ENCODE measurements at places on chromosomes 1 and 21.

- DNase-seq, result no peak
Observed at GRCh38 chr1:94081566-94082344, 39.2 kb downstream of the ABCA4 start.

- no peak for DNase-seq
Observed at GRCh38 chr1:69256036-69256435, 311.7 kb upstream of the LRRC7 start.

GRCh38 chr1:178418284-178418955 lies 78.3 kb downstream of the CLEC20A start:
- DNase-seq, result no peak

GRCh38 chr1:33606272-33606671 lies 133.8 kb downstream of the ZSCAN20 start:
- peak; percentile 66 for DNase-seq

GRCh38 chr1:165531021-165531420 lies 12.8 kb upstream of the LRRC52 start:
- DNase-seq, result no peak

- DNase-seq, result no peak
Observed at GRCh38 chr1:69993810-69994209, 211.6 kb downstream of the LRRC40 start.

DNA sequence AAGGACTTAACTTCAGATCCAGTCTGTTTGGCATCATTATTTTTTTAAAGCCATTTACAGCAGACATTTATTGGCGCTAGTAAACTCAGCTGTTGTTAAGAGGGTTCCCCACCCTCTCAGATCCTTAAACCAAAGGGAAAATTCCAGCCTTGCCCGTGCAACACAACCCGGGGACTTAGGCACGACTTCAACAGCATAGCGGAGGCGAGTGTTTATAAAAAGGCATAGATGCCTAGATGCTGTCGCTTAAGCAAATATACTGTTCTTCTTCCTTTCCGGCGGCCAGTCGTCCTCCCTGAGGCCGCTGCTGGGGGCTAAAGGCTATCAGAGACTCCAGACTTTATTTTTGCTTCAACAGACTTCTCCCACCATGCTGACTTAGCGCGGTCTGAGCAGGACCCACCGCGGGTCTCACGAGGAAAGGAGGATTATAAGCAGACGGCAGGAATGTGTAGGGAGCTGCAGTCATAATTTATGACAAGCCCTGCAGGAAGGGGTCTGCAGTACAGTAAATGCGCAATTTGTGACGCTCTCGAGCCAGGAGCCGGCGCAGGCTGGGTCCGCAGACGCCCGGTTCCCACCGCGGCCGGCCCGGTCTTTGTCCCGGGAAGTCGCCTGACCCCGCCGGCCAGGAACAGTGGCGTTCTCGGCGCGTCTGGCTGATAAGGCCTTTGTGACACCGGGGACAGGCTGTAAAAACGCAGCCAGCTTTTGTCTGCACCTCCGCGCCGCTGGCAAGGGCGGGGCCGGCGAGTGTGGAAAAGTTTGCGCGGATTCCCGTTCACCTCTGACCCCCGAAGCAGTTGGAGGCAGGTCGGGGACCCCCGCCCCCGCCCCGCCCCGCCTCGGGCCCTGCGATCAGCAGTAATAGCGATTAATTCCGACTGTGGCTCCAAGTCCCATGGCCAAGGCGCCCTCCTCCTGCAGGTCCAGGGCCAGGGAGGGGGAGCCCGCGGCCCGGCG lies 61.2 kb upstream of the ARHGEF16 start:
- peak; percentile 82 for DNase-seq

DNA sequence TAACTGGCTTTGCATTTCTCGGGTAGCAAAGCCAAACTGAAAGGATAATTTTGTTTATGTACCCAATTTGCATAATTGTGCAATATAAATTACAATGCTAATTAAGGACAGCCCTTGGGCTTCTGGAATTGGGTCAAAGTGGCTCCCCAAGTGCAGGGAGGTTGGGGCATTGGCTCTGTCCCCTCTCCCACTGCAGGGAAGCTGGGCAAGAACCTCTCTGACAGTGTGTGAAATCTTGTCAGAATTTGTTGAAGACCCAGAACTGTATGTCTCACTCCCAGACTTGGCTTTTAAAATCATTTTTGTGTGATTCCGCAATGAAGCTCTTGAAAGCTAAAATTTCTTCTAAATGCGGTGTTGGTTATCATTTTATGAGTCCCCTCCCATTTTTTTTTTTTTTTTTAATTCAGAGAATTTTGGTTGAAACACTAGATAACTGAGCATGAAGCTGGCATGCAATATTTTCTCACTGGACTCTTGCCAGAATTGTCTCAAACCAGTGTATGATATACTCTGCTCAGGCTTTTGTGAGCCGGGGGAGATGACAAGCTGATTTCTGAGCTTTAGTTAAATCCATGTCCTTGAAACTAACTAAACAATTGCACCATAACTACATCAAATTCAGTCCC lies 878.9 kb upstream of the CXADR start:
- DNase-seq, result no peak

DNA sequence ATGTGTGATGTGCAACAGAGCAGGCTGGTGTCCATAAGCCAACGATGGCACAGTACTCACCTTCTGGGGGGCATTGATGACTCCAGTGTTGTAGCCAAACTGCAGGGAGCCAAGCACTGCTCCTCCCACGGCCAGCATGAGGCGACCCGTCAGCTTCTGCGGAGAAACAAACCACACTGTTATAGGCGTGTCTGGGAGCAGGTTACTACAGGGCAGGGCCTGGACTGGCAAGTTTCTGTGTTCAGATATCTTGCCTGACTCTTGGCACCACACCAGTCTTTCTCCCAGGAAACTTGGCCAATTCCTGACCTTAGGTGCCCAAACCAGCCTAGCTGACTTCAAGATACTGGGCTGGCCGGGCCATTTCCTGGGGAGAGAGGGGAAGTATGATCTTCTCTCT lies 15.5 kb downstream of the SLC2A1 start:
- DNase-seq, result peak; percentile 74

GRCh38 chr1:110513511-110513910 lies 5.5 kb downstream of the KCNA10 start:
- no peak for DNase-seq

- DNase-seq, result no peak
Observed at GRCh38 chr1:42777852-42778251, 6.9 kb upstream of the TMEM269 start.

DNA sequence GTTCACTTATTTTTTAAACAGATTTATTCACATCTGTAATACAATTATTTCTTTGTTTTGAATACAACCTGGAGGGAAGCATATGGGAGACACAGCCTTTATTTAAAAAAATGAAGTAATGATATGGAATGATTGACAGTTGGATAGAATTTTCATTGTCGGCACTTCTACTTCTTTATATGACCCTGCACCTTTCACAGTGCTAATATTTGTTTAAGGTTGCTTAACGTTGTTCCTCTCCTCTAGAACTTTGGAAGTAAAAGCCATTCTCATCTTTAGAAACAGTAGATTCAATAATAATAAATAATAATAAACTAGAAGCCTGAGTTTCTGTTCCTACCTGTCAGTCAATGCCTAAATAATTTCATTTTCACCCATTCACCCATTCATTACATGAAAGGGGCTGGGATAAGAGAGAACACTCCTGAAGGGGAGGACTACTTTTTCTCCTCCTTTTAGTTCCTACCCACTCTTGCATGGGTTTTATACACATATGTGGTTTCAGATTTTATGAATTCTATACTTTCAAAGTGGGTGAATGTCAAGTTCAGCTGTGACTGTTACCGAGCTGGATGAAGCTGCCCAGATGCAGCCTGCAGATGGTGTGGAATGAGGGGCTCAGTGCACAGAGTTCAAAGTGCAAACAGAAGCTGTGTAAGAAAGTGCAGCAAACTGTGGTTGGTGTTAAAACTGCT lies 9.4 kb downstream of the RUNX1 start:
- no peak for DNase-seq

GRCh38 chr1:234853906-234854644 lies 244.1 kb upstream of the IRF2BP2 start:
- DNase-seq, result no peak

GRCh38 chr1:117341123-117341522 lies 26.1 kb upstream of the MAN1A2 start:
- no peak for DNase-seq

DNA sequence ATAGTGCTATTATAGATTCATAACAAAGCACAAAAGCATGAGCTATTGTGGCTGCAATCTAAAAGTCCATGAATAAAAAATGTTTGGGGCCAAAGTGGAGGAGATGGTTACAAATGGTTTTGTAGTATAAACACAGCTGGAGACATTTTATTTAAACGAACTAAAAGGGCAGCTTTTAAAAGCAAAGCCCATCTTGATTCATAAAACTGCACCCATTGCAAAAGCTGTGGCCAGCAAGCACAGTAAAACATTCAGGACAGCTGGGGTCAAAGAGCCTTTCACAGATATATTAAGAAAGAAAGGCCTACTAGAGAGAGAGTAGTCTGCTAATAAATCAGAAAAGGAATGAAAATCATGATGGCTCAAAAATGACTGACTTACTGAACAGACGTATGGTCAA lies 520.8 kb downstream of the NUF2 start:
- DNase-seq, result no peak

- DNase-seq, result no peak
Observed at GRCh38 chr1:3204725-3205124, 135.7 kb downstream of the PRDM16 start.

DNA sequence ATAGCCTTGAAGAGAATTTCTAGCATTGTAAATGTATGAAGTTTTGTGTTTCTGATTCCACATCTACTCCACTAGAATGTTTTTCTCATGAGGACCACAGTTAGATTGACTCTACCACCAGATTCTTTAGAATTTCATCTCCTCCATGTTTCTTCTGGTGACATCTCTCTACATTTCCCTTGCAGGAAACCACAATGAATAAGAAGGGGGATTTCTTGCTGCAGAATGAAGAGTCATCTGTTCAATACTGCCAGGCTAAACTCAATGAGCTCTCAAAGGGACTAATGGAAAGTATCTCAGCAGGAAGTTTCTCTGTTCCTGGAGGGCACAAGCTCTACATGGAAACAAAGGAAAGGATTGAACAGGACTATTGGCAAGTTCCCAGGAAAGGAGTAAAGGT lies 18.6 kb downstream of the GBP6 start:
- no peak for DNase-seq

DNA sequence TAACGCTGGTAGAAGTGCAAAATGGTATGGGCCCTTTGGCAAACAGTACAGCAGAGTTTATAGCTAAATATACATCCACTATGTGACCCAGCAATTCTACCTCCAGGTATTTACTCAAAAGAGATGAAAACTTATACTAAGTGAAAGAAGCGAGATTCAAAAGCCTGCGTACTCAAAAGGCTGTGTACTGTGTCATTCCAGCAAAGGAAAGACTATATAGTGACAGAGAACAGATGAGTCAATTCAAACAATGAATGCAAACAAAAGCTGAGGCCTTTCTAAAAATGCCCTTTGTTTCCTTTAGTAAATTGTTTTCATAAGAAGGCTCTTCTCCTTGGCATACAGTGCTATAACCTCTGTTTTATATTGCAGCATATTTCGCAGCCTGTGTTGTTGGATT lies 268.8 kb upstream of the CSF3R start:
- DNase-seq, result no peak

- no peak for DNase-seq
Observed at GRCh38 chr1:152044386-152044785, 7.6 kb upstream of the S100A11 start.

- no peak for DNase-seq
Observed at GRCh38 chr21:16186742-16187141, 457.0 kb downstream of the USP25 start.

- DNase-seq, result no peak
Observed at GRCh38 chr1:103373991-103374390, 151.5 kb upstream of the RNPC3 start.

DNA sequence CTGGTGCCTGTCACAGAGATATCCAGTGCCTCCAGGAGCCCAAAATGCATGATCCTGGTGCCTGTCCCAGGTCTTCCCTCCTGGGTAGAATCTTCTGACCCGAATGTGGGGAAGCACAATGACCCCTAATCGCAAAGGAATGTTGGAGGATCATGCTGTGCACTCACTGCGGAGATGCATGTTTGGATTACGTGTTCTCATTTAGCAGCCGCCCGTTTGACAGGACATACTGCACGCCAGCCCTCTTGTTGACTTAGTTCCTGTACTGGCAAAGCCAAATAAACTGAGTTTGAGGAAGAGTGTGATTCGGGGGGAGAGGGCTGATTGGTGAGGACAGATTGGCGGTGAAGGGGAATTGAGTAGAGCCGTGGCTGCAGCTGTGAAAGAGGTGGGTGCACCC lies 85.9 kb upstream of the SIM2 start:
- no peak for DNase-seq

DNA sequence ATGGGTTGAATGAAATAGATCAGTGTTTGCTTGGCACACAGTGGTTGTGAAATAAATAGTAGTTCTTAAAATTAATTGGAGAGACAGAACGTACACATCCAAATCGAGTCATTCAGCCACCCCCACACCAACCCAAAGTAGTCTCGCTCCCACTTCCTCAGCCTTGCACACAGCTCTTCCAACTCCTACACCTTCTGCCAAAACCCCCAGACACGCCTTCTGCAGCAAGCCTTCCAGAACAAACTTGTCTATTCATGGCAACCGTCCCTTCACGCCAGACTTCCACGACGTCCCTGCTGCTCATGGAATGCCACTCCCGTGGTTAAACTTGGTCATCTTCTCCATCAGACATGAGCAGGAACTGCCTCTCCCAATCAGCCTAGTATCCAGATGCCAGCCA lies 37.5 kb upstream of the RD3 start:
- no peak for DNase-seq

DNA sequence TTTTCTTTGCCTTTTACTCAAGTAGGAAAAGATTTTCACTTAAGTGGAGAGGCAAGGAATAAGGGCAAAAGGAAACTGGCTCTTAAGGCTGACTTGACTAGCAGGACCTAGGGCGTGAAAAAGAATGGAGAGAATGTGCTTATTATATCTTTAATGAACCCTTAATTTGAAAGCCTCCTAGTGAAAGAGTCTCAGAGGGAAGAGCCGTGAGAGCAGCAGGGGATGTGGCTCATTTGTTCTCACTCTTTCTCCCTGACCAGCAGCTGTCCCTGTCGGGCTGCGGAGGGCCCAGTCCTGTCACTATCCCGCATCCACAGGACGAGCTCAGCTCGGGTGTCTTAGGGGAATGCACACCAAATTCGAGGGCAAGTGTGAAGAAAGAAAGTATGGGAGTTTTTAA lies 180.1 kb downstream of the EDEM3 start:
- no peak for DNase-seq

GRCh38 chr1:193451001-193451400 lies 264.6 kb upstream of the B3GALT2 start:
- DNase-seq, result no peak
